ENCODE measurements at places on chromosomes 7 and 10. TPM values are rescaled to one million over a fixed set of nuclear protein-coding genes. Genes with fewer than 3 reads are reported as not detected.
A peak's percentile ranks its signal among the peaks of the same experiment; 100 is the strongest.

ANKIB1 gene
- total RNA-seq = 39.9 TPM

GNG11 gene
- total RNA-seq = not detected

DNA sequence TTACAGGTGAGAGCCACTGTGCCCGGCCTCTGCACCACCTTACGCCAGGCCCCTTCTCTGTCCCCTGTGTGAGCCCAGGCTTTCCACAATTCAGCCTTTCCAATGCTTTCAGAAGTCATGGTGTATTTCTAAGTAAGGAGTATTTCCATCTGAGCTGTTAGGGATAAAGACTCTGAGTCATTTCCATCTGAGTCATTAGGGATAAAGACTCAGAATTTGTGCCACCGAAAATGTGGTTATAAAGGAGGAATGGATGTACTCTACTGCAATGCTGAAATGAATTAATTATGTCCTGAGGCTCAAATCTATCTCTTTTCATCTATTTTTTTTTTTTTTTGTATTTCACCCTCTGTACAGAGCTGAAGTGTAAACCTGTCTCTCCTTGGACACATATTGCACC, 84.0 kb downstream of the GATA3 start:
- H3K4me3 ChIP-seq = peak overlapping the region; percentile 28
- H3K4me1 ChIP-seq = peaks cover 49% of the 10 kb centered on the region
- peak overlapping the region; percentile 51 for H3K27ac ChIP-seq
- H3K27me3 ChIP-seq = peaks cover 2% of the 10 kb centered on the region
- no peaks in the 10 kb centered on the region for H3K36me3 ChIP-seq

GRCh38 chr10:7550013-7550412, 116.8 kb downstream of the ITIH5 start:
- H3K27ac ChIP-seq = no peak overlapping the region
- H3K4me3 ChIP-seq = no peak overlapping the region
- peaks cover 2% of the 10 kb centered on the region for H3K27me3 ChIP-seq
- H3K4me1 ChIP-seq = no peaks in the 10 kb centered on the region
- DNase-seq = no peak

- H3K27me3 ChIP-seq = no peaks in the 10 kb centered on the region
- H3K4me1 ChIP-seq = peaks cover 32% of the 10 kb centered on the region
- no peaks in the 10 kb centered on the region for H3K36me3 ChIP-seq
- no peak overlapping the region for H3K27ac ChIP-seq
- no peak overlapping the region for H3K4me3 ChIP-seq
These were observed 58.9 kb upstream of the STRIP2 start for GRCh38 chr7:129375141-129375938.

GRCh38 chr10:127932521-127933270, 25.8 kb downstream of the PTPRE start:
- DNase-seq = no peak
- no peak overlapping the region for H3K27ac ChIP-seq
- H3K27me3 ChIP-seq = peaks cover 4% of the 10 kb centered on the region

DNA sequence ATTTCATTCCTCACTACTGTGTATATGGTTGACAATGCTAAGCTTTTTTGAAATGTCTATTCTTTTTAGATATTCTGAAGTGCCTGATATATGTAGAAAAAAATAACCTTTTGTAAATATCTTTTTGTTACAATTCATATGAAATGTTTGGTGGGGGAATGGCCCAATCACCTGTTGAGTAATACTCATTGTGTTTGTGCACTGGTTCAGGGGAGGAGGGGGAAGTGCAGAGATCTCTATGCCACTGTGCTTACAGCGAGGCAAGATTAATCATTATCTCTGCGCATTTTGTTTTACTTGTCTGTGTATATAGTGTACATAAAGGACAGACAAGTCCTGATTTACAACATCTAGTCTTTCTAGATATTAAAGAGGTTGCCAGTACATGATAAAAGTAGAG, 25.2 kb downstream of the NUP42 start:
- H3K4me3 ChIP-seq = no peak overlapping the region
- H3K4me1 ChIP-seq = peaks cover 4% of the 10 kb centered on the region
- H3K36me3 ChIP-seq = peaks cover 14% of the 10 kb centered on the region
- H3K27me3 ChIP-seq = peaks cover 16% of the 10 kb centered on the region

All from activated CD4-positive, alpha-beta memory T cell treated with anti-CD3 and anti-CD28 coated beads for 36 hours (primary cell).